Activated CD8-positive, alpha-beta T cell treated with anti-CD3 and anti-CD28 coated beads, Interleukin-2, amount 10 ng/mL, durations not matched to agents 7 days and 5 days (primary cell): ENCODE measurements at places on chromosomes 13 and 19.
A peak's percentile ranks its signal among the peaks of the same experiment; 100 is the strongest.

- DNase-seq, result no peak
Measured at GRCh38 chr13:47094734-47095434, 198.0 kb upstream of the HTR2A start.

DNA sequence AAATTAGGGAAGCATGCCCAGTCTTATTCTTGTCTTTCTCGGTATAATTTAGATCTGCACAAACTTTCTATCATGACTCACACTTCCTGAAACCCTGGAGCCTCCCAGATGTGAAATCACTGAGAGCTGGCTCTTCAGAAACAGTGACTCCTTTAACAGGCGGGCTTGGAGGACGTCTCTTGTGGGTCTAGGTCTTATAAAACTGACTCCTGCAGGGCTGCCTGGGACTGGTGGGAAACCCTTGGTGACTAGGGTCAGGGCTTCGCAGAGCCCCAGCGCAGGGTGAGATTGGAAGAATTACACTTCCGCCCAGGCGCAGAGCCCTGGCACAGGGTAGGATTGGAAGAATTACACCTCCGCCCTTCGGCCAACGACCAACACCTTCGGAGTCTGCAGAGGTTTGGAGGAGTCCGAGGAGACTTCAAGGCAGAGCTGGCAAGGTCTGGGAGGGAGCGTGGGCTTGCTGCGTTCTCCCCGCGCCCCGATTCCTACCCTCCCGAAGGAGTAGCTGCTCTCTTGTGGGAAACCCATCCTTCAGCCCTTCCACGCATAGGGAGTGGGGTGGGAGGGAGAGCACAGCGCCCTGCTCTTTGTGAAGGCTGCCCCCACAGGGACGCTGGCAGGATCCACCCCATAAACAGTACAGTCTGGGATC, 43.4 kb upstream of the MAP3K10 start:
- no peak for DNase-seq

- DNase-seq, result no peak
Measured at GRCh38 chr13:71596116-71596515, 270.9 kb downstream of the DACH1 start.

- DNase-seq, result no peak
Measured at GRCh38 chr13:105965910-105966309, 569.6 kb downstream of the EFNB2 start.

DNA sequence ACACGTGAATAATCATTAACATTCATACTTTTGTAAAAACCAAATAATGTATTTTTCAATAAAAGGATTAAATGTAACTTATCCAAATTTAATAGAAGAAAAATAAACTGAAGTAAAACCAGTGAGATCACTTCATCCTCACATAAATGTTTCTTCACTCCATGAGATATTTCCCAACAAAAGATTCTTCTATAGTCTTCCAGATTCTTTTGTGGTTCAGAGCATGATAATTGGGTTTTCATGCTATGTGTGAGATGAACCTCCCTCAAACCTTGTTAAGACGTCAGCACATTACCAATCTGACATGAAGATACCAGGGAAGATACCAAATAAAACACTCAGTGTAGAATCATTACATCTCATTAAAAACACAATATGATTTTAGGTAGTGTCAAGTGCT, 62.9 kb upstream of the OXGR1 start:
- DNase-seq, result no peak

GRCh38 chr19:39444598-39445195, 685 bp upstream of the SUPT5H start:
- no peak for DNase-seq

DNA sequence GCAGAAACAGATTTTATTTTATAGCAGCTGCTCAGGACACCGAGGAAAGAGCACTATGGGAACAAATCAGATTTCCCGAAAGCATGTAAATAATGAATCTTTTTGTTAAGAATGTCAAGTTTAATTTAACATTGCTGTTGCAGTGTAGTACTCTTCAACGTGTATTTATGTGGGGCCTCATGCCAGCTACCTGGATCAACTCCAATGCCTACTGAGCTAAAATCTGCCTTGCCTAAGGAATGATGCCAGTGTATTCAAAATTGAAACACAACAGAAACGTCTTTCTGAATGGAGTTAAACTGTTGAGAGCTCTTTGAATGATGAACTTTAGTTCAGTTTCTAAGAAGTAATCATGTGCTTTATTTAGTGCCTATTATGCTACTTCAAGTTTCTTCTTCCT, 1379.8 kb upstream of the ATXN8OS start:
- DNase-seq, result no peak

DNA sequence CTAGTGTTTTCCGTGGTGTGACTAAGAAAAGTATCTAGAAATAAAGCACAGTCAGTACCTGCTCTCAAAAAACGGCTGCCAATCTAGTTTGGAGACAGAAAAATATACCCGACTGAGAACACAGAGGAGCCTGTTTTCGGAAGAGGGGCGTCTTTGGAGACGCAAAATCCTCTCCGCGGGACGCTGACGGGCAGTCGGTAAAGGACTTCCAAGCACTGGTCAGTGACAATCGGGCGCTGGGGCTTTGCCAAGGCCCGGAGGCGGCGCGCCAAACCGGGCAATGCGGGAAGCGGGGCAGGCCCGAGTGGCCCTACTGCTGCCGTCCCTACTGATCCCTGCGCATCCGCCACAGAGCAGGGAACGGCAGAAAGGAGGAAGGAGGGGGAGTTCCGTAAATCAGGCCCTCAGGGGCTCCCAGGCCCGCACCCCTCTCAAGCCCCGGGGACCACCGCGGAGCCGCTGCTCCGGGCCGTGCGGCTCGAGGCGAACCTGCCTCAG, 588 bp upstream of the DPY19L3 start:
- DNase-seq, result peak; percentile 28

GRCh38 chr13:64078025-64078424, 2662.4 kb upstream of the PCDH20 start:
- DNase-seq, result no peak

DNA sequence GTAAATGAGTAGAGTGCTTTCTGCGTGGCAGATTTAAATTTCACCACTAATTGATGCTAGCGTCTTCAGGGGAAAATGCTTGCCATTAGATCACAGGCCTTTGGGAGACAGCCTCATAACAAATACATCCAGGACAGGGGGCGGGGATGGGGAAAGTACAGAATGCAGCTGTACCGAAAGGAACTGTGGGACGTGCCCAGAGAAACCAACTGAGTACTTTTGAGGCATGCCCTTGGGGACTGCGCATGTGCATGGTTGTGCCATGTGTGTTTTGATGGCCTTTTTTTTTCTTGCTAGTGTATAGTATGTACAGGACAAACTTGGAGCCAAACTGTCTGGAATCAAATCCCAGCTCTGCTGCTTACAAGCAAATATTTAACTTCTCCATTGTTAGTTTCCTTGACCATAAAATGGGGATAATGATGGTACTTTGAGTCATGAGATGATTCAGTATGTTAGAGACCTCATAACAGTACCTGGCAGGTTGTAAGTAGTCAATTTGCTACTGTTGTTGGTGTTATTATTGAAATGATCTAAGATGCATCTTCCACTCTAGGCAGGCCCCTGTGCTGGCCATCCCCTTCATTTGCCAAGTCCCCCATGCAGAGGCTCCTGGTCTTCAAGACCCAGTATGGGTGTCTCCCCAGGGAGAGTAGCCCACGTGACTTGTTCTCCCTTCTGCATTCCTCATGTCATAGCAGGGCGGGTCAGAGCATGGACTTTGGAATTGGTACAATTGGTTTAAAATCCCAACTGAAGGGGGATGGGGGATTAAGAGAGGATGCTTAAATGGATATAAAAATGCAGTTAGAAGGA, 68.3 kb upstream of the NPAS1 start:
- no peak for DNase-seq

GRCh38 chr13:48950501-48950875, 25.2 kb upstream of the FNDC3A start:
- DNase-seq, result no peak

DNA sequence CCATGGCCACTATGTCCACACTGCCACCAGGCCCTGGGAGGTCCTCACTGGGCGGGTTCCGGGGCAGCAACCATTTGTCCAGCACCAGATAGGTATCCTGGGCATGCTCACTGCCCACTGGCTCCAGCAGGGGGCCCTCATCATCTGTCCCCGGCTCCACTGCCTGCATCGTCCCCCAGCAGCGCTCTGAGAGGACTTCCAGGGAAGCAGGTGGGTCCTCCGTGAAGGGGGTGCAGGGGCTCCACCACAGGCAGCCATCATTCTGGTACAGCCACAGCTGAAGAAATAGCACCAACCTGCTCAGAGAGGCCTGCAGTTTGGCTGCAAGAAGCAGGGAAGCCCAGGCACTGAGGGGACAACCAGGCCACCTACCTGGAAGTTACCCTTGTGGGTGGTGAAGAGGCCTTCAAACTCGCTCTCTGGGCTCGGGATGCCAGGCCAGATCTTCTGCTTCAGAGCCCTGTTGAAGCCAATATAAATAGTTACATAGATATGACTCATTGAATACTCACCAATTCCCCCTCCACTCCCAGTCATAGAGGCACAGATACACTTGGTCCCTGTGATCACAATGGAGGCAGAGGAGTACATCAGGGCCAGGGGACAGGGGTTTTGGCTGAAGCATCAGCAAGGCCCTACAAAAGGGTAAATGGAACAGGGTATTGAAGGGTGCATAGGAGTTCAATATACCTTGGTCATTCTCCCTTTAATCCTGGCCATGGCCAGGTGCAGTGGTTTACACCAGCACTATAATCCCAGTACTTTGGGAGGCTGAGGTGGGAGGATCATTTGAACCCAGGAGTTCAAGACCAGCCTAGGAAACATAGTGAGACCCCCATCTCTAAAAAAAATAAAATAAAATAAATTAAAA, 4.1 kb downstream of the SWSAP1 start:
- DNase-seq, result no peak

- DNase-seq, result no peak
Measured at GRCh38 chr19:34457446-34457845, 24.1 kb upstream of the WTIP start.

GRCh38 chr19:7819337-7819736, 10.7 kb upstream of the EVI5L start:
- no peak for DNase-seq

- no peak for DNase-seq
Measured at GRCh38 chr13:25171170-25171516, 945 bp downstream of the AMER2 start.

DNA sequence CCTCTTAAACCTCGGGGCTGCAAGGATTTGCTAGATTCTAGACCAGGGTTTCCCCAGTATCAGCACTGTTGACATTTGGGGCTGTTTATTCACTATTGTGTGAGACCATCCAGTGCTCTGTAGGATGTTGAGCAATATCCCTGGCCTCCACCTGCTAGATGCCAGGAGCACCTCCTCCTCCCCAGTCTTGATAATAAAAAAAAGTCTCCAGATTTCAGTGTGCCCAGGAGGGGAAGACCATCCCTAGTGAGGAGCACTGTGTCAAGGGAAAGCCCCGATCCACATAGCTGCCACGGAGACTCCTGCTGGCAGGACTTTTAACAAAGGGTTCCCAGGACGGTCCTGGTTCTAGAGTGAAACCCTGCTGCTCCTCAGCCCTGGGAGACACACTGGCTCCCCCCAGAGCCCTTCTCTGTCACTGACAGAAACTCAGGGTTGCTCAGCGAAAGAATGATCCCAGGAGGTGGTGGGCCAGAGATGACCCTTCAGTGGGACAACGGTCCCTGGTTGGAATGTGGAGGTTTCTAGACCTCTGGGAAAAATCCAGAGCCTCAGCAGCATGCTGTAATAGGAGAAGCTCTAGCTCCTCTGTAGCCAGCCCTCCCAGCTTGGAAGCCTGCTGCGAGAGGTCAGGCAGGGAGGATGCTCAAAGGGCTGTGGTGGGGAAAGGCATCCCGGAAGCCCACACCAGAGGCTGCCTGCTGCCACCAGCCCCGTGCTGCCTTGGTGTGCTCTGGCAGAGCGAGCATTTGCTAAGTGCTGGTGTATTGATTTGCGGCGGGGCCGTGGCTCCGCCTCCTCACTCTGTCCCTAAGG, 20.3 kb downstream of the LYL1 start:
- DNase-seq, result no peak

DNA sequence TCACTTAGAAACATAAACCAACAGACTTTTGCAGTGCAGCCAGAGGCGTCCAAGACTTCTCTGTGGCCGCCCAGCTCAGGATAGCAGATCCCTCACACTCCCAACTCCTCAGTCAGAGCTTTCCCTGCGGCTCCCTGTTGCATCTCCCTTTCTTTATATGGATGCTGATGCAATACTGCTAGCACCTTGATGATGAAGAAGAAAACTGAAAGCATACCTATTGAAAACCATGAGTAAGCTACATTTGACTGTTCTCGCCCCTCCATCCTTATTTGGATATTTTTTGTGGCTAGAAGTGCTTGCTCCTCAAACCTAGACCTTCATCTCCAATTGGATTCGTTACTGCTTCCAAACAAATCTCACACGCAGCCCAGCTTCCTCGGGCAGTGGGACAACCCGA, 57.3 kb upstream of the UBL3 start:
- no peak for DNase-seq

- no peak for DNase-seq
Measured at GRCh38 chr13:75864718-75865117, 228.6 kb downstream of the LMO7 start.

DNA sequence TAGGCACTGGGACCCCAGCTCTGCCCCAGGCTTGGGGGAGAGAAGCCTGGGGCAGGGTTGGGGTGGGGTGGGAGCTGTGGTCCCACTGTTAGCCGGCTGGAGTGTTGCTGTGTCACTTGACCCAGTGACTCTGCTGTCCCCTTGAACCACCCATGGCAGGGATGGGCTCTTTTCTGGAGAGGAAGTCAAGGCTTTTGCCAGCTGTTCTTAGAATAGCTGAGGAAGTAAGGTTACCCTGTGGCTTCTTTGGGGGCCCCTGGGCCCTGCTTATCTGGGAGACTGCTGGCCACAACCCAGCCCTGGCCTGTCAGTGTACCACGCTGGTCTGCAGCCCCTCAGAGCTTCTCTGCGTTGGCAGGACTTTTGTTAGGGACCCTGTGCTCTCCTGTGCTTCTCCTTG, 9.1 kb downstream of the PNPLA6 start:
- peak; percentile 51 for DNase-seq
